ENCODE measurements at places on chromosomes 5 and 9. TPM values are rescaled to one million over a fixed set of nuclear protein-coding genes. Genes with fewer than 3 reads are reported as not detected.

DNA sequence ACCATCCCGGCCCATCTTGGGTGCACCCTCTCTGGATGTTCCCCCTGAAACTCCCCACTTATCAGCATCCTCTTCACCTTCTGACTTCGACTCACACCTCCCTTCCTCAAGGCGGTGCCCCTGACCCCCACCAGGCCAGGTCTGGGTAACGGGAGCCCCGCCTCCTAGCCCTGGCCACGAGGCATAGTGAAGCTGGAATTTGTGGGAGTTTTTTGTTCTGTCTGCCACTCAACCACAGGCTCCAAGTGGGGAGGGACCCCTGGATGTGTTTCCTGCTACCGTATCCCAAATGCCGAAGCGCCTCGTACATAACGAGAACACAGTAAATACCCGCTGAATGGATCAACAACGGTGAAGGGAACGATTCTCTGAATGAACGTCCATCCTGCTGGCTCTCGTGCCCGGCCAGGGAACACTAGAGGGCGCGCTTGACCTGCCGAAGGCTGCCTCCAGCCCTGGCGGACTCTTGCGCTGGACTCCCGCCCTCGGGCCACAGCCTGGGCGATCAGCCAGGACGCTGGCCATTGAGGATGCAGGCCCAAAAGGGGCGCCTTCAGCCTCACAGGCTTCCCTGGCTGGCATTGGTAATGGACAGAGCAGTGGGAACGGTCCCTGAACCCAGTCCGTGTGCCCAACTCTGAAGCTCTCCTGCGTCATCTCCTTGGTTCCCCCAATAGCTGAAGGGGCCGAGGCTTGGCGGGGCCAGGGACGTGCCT lies 47.3 kb upstream of the PHYKPL start:
- DNase-seq: no peak

DNA sequence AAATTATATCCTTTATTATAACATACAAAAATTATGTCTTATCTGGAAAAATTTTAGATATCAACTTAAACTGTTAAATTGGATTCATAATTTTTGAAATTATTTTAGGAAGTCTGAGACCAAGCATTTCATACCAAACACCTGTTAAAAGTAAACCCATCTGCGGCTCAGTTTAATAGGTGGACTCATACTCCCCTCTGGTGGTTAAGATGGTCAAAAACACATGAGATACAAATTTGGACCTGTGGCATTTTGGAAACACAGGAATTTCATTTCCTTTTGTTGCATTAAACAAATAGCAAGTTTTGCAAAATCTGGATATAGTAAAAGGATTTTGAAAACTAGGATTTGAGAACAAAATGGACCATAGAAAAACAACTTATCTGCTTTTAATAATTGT lies 53.7 kb downstream of the RGMB start:
- no peak for DNase-seq

SEMA5A gene
- total RNA-seq: 4.0 TPM

GRCh38 chr5:54794135-54794975 lies 191.0 kb downstream of the ESM1 start:
- DNase-seq: no peak

DNA sequence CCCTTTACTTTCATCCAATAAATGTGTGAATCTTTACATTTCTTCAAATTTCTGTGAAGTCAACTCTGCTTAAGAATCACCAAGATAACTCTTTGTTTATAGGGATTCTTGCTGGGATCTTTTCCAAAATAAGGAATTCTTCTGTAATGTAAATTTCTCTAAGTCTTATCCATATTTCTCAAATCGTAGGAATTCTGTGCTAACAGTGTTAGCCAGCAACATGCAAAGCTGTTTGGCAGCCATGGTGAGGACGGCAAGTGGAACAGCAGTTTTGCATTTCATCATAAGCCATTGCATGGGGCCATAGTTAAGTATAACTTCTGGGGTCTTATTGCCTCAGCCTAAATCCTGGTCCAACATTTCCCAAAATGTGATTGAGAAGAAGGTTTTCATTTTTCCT lies 310.5 kb upstream of the PRR16 start:
- no peak for DNase-seq

GRCh38 chr9:14159440-14160216 lies 154.3 kb downstream of the NFIB start:
- DNase-seq: no peak
